Vagina (tissue), 2 donors: ENCODE measurements at places on chromosomes 2 and 18.

GRCh38 chr2:177596866-177597265, 204.3 kb downstream of the AGPS start:
- no peak overlapping the region for H3K27ac ChIP-seq
- H3K4me1 ChIP-seq: peaks cover 15% of the 10 kb centered on the region
- DNase-seq: no peak
- no peaks in the 10 kb centered on the region for H3K27me3 ChIP-seq
- H3K4me3 ChIP-seq: no peak overlapping the region

DNA sequence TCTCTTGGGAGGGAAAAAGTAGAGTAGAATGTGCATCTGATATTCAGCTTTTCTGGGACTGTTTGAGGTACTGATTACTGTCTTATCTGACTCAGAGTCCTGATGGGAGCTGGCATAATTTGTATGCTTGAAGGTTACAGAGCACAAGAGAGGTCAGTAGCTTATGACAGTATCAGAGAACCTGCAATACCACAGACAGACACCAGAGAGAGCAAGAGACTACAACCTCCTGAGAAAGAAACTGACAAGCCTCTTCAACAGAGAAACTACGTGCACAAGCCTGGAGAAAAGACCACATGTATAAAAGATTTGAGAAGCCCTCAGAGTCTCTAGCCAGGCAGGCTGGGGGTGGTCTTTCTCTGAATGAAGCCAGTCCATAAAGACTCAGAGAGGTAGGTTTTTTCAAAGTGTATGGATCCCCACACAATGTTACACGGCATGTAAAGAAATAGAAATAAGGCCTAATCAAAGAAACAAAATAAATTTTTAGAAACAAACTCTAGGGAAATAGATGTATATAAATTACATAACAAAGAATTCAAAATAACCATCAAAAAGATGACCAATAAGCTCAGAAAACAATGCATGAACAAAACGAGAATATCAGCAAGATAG, 568.3 kb downstream of the LRRTM4 start:
- no peaks in the 10 kb centered on the region for H3K4me1 ChIP-seq
- no peak for DNase-seq
- no peaks in the 10 kb centered on the region for H3K36me3 ChIP-seq

DNA sequence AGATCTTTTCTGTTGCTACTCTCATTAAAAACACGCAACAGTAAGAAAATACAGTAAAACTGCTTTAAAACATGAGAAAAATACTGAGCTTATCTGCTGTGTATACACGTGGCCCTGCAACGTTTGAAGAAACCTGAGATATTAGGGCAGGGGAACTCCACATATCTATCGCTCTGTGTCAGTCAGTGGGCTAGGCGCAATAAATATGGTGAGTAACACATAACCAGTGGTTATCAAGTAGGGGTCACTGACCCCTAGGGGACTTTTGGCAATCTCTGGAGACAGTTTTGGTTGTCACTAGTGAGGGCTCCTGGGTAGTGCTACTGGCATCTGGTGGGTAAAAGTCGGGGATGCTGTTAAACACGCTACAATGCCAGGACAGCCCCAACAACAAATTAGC, 14.9 kb downstream of the STAT1 start:
- no peak overlapping the region for H3K27ac ChIP-seq
- no peaks in the 10 kb centered on the region for H3K4me1 ChIP-seq
- H3K36me3 ChIP-seq: peaks cover 7% of the 10 kb centered on the region
- DNase-seq: no peak
- no peak overlapping the region for H3K4me3 ChIP-seq
- H3K27me3 ChIP-seq: no peaks in the 10 kb centered on the region

- H3K4me1 ChIP-seq: peaks cover 13% of the 10 kb centered on the region
- H3K36me3 ChIP-seq: no peaks in the 10 kb centered on the region
- no peaks in the 10 kb centered on the region for H3K27me3 ChIP-seq
- no peak for DNase-seq
Observed at GRCh38 chr18:57534511-57534909, 52.0 kb downstream of the FECH start.

DNA sequence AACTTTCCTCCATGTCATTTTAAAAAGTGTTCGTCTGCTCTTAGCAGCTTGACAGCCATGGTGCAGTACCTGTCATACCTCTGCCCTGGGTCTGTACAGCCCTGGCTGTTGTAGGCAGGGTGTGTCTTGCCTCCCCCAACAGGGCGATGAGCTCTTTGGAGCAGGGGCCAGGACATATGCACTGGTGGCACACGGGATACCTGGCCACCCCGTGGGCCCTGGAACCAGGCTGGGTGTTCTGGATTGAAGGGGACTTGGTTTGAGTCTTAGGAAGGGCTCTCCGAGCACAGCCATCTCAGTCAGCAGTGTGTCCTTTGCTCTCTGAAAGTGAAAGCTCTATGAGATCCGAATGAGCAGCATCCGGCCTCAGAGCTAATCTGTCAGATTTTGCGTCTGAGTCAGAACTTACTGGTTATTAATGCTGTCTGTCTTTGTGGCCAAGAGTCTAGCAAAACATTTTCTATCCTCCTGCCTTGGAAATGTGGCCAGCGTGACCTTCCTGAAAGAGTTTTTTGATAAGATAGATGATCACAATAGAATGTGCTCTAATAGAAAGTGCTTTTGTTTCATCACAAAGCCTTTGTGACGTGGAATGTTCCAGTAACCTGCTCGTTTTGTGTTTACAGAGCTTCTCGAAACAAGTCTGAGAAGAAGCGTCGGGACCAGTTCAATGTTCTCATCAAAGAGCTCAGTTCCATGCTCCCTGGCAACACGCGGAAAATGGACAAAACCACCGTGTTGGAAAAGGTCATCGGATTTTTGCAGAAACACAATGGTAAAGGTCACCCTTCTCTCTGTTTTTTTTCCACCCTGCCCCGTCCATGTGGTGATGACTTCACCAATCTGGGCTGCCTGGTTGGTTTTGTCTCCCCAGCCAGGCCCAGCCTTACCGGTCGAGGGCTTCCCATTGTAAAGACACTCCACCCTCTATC, 77.3 kb upstream of the RPL31 start:
- no peaks in the 10 kb centered on the region for H3K36me3 ChIP-seq
- no peaks in the 10 kb centered on the region for H3K4me1 ChIP-seq
- H3K4me3 ChIP-seq: peak overlapping the region; percentile 5
- no peak for DNase-seq
- peak overlapping the region; percentile 71 for H3K27ac ChIP-seq
- no peaks in the 10 kb centered on the region for H3K27me3 ChIP-seq
